ENCODE measurements at places on chromosomes 5 and 9.

DNA sequence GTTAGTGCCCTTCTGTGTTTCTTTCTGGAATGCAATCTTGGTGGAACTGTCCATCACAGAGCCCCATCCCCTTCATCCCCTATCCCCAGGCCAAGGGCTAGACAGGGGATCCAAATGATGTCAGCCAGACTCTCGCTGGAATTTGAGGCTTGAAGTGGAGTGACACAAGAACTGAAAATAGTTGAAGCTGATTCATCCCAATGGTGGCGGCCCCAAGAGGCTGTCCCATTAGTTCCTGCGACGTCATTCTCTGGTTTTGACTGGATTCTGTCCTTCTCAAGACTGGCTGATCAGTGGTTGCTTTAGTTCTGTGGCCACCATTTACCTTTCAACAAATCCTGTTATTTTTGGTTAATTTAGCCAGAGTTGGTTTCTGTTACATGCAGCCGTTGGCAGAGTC lies 59.9 kb downstream of the SUB1 start:
- DNase-seq = no peak

- DNase-seq = no peak
Measured at GRCh38 chr5:124317451-124317850, 429.0 kb downstream of the ZNF608 start.

GRCh38 chr5:43049236-43049635 lies 9.1 kb upstream of the ANXA2R start:
- no peak for DNase-seq

DNA sequence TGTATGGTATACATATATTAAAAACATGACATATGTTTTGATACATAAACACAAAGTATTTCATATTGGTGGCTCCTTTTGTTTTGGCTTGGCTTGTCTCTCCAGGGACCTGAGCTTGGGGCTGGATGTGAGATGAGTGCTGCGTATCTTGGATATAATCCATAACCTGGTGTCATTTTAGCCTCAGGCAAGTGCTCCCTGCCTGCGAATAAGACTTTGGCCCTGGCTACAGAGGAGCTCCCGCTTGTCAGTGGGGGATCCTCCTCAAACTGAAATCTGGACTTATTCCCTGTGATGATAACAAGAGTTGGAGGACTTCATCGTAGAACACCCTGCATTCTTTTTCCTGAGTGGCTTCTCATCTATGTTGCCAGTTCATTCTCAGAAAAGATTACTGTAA lies 341.7 kb upstream of the CLINT1 start:
- DNase-seq = no peak

GRCh38 chr5:180464603-180464970 lies 29.6 kb upstream of the CNOT6 start:
- DNase-seq = peak; percentile 16

GRCh38 chr5:132086277-132086794 lies 12.7 kb downstream of the CSF2 start:
- DNase-seq = peak; percentile 76

- no peak for DNase-seq
Measured at GRCh38 chr5:107776922-107777740, 106.4 kb upstream of the EFNA5 start.

- no peak for DNase-seq
Measured at GRCh38 chr9:3125602-3126405, 281.9 kb upstream of the PUM3 start.

DNA sequence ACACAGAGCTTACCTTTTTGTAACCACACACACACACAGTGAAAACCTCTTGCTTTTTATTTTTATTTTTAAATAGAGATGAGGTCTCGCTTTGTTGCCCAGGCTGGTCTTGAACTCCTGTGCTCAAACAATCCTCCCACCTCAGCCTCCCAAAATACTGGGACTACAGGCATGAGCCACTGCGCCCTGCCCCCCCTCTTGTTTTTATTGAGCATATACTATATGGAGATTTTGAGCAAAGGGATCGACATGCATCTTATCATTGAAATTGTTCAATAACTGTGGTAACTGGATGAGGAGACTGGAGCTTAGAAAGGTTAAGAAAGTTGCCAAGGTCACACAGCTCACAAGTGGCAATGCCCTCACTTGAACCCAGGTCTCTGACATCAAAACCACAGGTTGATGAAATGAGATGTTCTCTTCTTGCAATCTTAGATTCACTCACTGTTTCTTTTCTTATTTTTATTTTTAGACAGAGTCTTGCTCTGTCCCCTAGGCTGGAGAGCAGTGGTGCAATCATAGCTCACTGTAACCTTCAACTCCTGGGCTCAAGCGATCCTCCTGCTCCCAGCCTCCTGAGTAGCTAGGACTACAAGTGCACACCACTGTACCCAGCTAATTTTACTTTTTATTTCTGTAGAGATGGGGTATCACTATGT lies 26.8 kb upstream of the STXBP1 start:
- no peak for DNase-seq

GRCh38 chr5:161007879-161008278 lies 155.9 kb upstream of the ATP10B start:
- DNase-seq = no peak

GRCh38 chr5:77311214-77311571 lies 100.7 kb downstream of the PDE8B start:
- no peak for DNase-seq

DNA sequence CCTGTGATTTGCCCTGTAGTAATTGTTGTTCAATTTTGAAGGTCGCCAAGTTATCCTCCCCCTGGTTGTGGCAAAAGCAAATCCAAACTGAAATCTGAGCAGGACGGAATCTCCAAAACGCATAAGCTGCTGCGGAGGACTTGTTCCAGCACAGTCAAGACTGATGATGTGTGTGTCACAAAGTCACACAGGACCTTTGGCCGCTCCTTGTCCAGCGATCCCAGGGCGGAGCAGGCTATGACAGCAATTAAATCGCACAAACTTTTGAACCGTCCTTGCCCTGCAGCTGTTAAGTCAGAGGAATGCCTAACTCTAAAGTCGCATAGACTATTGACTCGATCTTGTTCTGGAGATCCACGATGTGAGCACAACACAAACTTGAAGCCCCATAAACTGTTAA lies 128.4 kb downstream of the PARP8 start:
- DNase-seq = no peak

GRCh38 chr9:98917746-98918487 lies 25.8 kb upstream of the COL15A1 start:
- DNase-seq = no peak

DNA sequence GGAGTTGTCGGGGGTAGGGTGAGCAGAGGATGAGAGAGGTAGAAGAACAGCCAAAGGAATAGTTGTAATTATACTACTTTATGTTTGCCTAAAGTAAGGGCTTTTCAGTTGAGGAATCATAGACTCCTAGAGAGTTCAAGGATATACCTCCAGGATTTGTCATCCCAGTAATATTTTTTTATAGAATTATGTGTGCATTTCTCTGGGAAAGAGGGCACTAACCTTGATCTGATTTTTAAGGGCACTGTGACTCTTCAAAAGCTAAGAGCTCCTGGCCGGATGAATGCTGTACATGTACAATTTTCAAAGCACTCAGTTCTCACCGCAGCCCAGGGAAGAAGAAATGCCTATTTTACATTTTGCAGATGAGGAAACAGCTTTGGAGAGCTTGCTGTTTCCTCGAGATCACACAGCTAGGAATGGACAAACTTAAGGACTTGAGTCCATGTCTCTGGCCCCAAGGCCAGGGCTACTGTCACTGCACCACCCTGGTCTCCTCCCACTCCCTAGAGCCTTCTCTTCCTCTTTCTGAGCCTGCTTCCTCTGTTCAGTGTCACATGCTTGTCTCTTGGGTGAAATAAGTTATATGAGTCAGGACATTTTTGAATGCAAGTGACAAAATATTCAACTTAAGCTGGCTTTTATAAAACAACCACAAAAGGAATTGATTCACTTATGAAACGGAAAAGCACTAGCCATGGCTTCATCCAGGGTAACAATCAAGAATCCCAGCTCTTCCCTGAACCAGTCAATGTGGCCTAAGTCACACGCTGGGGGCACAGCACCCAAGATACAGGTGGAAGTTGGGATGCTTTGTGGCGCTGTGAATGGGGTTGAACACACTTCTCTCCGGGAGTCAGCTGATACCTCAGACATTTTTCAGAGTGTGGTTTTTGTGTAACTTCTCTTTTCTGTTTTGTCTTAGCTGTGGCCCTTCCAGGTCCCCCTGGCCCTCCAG lies 45.7 kb upstream of the TGFBR1 start:
- peak; percentile 83 for DNase-seq

- DNase-seq = no peak
Measured at GRCh38 chr5:141615991-141616720, 2.6 kb downstream of the DIAPH1 start.

DNA sequence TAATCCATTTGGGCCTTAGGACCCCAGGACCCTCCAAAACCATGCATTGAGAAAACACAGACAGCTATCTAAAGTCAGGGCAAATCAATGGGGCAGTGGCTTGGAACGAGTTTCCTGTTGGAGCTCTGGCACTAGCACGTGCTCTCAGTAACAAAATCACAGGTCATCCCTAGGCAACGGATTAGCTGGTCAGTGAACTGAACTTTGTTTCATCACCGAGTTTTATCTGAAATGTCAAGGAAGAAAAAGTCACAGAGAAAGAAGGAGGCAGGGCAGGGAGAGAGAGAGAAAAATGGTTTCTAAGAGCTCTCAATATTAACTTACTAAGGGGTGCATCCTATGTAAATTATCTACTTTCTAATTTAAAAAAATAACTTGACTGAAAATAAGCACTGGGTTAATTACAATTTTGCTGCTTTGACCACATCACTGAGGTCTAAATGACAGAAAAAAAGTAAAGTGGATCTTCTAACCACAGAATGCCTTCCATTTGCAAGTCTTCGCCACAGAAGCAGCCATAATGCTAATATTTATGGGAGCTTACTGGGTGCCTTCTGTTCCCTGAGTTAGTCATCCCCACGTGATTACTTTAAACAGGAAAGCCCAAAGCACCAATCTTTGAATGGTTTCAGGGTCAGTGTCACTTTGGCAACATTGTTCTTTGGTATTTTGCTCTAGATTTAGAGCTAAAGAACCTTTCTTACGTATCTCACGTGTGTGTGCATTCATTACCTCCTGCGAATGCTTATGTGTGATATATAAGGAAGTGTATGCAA lies 503.9 kb downstream of the RASEF start:
- DNase-seq = no peak

DNA sequence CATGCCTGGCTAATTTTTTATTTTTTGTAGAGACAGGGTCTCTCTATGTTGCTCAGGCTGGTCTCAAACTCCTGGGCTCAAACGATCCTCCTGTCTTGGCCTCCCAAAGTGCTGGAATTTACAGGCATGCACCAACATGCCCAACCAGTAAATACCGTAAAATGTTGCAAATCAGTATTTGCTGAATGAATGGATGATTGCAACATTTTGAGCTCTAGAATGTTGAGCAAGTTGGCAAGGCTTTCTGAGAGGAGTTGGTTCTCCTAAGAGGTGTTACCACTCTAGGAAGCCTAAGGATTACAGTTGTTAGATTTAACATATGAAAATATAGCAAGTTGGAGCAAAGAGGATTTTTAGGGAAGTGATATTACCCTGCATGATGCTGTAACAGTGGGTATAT lies 15.6 kb upstream of the DMXL1 start:
- no peak for DNase-seq

GRCh38 chr9:22528485-22528884 lies 81.9 kb downstream of the DMRTA1 start:
- DNase-seq = no peak

DNA sequence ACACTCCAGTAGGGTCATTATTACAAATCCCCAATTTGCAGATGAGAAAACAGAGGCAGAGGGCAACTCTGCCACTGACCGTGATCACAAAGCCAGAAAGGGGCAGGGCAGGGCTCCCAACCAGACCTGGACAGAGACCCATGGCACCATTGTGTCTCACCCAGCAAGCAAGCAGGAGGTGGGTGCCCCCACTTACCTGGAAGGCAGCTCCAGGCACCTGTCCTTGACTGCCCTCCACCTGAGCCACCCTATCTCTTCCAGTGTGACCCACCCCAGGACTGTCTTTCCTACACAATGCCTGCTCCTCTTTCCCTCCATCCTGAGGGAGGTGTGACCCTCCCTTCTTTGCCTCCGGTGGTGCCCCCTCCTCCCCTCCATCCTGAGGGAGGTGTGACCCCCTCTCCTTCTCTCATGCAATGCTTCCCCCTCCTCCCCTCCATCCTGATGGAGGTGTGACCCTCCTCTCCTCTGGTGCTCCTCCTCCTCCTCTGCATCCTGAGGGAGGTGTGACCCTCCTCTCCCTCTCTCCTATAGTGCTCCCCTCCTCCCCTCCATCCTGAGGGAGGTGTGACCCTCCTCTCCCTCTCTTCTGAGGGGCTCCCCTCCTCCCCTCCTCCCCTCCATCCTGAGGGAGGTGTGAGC lies 198.0 kb downstream of the MED10 start:
- DNase-seq = no peak

DNA sequence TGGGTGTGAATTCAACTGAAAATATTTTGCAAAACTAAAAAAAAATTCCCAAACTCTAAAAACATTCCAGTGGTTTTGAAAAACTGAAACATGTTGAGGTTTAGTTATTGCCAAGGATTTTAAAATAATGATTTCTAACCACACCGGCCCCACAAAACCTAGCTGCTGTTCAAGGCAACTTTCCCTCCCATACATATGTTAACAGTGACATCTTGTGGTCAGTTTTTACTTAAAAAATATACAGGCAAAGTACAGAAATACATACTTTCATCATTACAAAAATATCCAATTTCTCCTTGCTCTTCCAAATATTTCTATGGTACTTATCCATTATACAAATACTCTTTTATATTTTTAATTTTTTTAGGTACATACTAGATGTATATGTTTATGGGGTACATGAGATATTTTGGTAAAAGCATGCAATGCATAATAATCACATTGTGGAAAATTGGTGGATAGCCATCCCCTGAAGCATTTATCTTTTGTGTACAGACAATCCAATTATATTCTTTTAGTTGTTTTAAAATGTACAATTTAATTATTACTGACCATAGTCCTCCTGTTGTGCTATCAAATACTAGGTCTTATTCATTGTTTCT lies 34.4 kb upstream of the MRPS30 start:
- DNase-seq = no peak

- no peak for DNase-seq
Measured at GRCh38 chr5:140189977-140190871, 15.2 kb downstream of the CYSTM1 start.
